ENCODE measurements at places on chromosomes 4 and X. TPM values are rescaled to one million over a fixed set of nuclear protein-coding genes. Genes with fewer than 3 reads are reported as not detected.
A peak's percentile ranks its signal among the peaks of the same experiment; 100 is the strongest.

ATP8A1 gene
- 1.0 TPM for total RNA-seq

GRCh38 chrX:49233176-49233575 lies at the start of gene CACNA1F:
TSS of gene CACNA1F (minus strand) at chrX:49233340. CDS start at chrX:49233309, 31 bp downstream.
- DNase-seq: no peak

DNA sequence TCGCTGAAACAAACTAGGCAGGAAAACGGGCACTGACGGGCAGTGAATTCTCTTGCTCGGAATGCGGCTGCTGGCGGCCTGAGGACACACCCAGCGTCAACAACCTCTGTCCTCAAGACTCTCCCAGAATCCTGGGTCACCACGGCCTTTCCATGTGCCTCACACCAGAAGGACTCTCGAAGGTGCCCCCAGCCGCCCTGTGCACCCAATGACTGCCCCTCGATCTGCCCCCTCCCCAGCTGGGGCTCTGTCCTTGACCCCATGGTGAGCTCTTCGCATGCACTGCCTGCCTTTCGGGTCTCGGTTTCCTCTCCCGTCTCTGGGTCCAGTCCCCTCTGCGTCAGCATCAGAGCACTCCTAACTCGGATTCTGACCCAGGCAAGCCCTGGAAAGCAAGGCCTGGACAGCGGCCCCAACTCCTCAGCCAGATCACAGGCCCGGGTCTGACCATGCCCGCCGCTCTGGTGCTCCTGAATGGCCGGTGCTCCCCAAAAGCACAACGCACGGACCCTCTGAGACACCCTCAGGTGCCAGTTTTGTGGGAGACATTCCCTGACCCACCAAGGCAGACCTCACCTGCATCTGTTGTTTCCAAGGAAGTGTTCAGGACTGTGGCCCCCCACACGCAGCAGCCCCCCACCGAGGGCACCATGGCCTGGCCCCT lies 56.0 kb downstream of the ACOX3 start:
- DNase-seq: no peak

- DNase-seq: no peak
Observed at GRCh38 chr4:77025643-77026321, 50.0 kb downstream of the CCNI start.

- no peak for DNase-seq
Observed at GRCh38 chr4:153076861-153077260, 127.4 kb upstream of the TRIM2 start.

GRCh38 chrX:144849141-144849540 lies 398.2 kb upstream of the SPANXN1 start:
- no peak for DNase-seq

- DNase-seq: no peak
Observed at GRCh38 chr4:30718641-30719453, 1.3 kb upstream of the PCDH7 start.

- no peak for DNase-seq
Observed at GRCh38 chrX:3026074-3026815, 15.0 kb upstream of the ARSF start.

MAP9 gene
- 0.25 TPM for total RNA-seq

DNA sequence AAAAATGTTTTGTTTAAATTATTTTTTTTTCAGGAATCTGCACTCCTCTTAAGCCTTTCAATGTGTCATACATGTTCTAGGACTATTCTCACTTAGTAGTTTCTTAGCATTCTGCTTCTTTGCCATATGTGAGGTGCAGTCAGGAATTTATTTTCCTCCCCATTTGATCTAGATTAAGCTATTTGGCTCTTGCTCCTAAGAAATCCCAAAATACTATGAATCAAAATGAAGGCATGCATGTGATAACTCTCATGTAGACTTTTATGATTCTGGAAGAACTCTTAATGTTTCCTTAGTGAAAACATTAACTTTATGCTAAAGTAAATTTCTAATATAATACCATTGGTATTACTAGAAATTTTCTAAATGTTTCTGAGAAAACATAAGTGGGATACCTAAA lies 664.5 kb downstream of the RAPGEF2 start:
- no peak for DNase-seq

DNA sequence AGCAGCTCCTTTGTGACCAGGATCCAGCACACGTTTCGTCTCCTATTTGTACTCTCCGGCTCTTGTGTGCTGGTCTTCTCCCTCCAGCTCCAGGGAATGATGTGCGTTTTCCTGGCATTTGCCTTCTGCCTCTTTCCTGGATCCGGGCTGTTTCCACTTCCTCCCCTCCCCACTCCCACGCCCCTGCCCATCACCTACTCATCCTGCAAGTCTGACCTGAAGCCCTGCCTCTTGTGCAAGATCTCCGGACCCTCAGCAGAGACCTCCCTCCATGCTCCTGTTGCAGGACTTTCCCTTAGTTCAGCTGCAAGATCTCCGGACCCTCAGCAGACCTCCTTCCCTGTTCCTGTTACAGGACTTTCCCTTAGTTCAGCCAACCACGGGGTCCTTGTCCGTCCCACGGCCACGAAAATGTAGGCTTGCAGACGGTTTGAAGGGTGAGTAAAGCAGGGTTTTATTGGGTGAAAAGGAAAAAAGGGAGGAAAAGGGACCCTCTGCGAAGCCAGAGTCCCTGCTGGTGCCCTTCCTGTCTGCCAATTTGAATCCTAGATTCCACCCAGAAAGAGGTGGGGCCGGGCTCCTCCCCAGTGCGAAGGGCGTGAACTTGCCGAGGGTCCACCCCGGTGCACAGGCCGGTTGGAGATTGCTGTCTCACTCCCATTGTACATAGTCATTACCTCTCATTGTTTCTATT lies 74.4 kb upstream of the IRF2 start:
- peak; percentile 73 for DNase-seq

ANXA10 gene
- total RNA-seq: 32.0 TPM

DNA sequence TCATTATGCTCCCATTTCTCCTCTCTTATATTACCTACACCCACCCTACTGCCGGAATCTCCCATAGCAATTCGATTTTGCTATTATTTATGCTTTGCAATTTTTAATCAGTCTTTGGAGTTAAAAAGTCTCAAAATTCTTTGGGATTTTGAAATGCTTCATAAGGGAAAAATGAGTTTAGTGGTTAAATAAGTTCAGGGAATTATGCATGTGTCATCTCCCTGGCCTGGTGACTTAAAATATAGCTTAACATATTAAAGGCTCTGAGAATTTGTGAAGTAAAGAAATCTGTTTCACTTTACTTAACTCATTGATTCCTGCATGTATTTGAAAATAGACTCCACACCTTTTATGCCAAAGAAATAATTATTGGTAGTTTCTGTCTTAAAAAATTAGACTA lies 185.1 kb upstream of the DIPK2B start:
- DNase-seq: no peak

STBD1 gene
- total RNA-seq: 18.3 TPM

GRCh38 chr4:24730256-24731001 lies 64.9 kb upstream of the SOD3 start:
- DNase-seq: no peak

PPP3CA gene
- total RNA-seq: 11.1 TPM

CXCL10 gene
- 0.15 TPM for total RNA-seq

DNA sequence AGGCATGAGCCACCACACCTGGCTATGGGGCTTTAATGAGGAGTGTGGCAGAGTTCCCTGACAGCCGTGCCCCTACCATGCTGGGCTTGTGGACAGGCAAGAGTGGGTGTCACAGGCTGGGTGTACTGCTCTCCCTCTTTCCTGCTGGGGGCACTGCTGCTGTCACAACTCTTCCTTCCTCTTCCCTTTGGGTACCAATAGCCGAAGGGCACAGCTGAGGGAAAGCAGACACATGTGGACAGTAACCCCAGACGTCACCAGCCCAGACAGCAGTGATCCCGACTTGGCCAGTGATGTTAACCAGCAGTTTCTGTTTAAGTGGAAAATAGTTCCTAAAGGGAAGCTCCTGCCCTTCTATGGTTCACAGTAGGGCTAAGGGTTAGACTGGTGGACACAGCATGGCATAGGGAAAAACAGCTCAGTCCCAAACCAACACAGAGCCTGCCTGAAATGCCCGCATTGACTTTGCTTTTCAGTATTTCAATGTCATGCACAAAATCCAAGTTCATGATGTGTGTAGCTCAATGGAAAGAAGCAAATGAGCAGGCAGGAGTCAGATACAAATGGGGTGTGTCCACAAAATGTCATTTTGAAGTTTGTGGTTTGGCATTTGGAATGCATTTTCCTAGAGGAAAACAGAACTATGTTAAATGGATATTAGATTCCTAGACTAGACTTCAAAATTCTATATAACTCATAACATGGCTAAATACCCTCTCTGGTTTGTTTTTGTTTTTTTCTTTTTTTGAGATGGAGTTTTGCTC lies 24.9 kb upstream of the DDX3X start:
- no peak for DNase-seq

GRCh38 chr4:7487502-7487901 lies 52.8 kb upstream of the PSAPL1 start:
- no peak for DNase-seq

BTK gene
- 1.3 TPM for total RNA-seq

PLP1 gene
- 0.81 TPM for total RNA-seq

PGAM4 gene
- not detected for total RNA-seq

DNA sequence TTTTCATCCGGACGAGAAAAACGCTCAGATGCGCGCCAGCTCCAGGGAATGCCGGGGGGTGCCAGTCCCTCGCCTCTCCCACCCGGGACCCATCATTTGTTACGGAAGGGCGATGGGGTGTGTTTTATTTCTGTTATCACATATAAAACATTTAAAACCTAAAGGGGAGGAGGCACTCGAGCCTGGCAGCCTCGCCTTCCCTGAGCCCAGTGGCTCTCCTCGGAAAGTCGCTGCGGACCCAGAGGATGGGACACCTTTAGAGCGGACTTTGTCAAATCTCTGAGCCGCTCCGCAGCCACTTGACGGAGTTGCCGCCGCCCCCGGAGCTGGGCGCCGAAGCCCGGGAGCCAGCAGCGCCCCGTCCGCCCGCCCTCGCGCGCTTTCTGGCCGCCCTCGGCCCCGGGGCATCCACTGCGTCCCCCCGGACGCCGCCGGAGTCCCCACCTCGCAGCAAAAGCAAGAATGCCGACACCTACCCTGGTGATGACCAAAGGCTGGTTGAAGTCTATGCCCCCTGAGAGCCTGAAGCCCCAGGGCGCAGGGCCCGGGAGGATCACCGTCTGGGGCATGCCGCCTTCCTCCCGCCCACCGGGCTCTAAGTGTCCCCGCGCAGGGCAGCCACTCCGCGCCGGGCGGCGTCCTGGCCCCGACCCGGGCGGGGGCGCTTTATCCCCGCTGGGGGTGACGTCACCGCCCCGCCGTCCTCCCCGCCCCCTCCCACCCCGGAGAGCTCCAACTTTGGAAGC lies at the start of gene PDLIM3:
Gene PDLIM3 (minus strand): TSS at position 642 of the 746 bp plus-strand sequence. CDS start 73 bp downstream, at position 569.
- DNase-seq: peak; percentile 50

NEIL3 gene
- total RNA-seq: 0.08 TPM

- no peak for DNase-seq
Observed at GRCh38 chr4:14092741-14093140, 465.2 kb upstream of the BOD1L1 start.

- no peak for DNase-seq
Observed at GRCh38 chr4:78910612-78911011, 28.6 kb downstream of the PAQR3 start.

DNA sequence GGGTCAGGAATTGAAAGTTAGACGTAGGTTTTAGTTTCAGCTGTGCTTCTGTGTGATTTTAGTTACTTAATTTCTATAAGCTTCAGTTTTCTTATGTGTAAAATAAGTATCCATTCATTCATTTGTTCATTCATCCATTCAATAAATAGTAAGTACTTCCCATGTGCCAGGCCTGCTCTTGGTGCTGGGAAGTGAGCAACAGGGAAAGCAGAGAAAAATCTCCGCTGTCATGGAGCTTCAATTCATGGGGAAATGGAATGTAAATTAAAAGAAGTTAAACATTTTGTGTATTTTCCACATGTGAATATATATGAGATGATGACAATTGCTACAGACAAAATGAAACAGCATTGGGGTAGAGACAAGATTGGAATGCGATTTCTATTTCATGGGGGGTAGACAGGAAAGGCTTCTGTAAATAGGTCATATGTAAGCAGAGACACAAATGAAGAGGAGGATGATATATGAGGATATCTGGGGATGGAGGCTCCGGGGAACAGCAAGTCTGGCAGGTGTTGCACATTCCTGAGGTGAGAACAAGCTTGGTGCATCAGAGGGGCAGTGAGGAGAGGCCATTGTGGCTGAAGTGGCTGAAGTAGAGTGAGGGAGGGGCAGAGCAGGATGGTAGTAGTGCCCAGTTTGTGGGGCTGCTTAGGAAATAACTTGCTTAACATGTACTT lies 66.2 kb downstream of the FHIP1A start:
- DNase-seq: no peak

FAM50A gene
- 18.7 TPM for total RNA-seq

DNA sequence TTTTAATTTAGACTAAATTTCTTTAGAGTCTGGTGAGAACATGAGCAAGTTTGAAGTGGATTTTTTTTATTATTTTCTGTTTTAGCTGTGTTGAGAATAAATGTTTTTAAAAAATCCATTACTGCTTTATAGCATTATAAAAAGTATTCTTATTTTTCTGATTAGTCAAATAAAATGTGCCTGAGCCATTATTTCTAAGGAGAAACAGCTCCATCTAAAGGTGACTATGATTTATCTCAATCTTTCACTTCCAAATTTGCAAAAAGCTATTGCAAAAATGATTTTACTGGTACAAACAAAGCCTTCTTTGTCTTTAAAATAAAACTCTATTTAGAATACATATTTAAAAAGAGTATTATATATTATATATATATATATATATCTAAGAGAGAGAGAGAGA lies 959.2 kb downstream of the FAM133A start:
- DNase-seq: no peak

GRCh38 chr4:53189011-53189410 lies 176.8 kb downstream of the SCFD2 start:
- no peak for DNase-seq

DNA sequence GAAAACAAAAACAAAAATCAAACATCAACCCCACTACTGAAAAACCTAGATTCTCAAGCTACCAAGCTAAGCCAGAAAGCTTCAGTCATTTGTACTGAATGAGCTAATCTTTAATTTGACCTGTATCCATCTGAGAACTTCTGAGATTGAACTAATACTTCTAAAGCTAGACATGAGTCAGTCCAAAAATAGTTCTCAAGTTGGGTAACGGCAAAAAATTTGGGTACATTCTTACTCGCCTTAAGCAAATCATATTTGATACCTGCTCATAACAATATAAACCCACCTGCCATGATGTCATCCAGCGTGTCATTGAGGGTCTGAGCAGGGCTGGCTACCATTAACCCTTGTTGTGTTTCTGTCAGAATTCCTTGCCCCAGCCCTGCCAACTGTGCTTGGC lies 69.7 kb upstream of the COX18 start:
- DNase-seq: no peak

GRCh38 chr4:154277172-154277571 lies 214.4 kb downstream of the DCHS2 start:
- DNase-seq: no peak

TRAM1L1 gene
- total RNA-seq: 0.08 TPM
